ENCODE measurements at places on chromosomes 1 and 21.

DNA sequence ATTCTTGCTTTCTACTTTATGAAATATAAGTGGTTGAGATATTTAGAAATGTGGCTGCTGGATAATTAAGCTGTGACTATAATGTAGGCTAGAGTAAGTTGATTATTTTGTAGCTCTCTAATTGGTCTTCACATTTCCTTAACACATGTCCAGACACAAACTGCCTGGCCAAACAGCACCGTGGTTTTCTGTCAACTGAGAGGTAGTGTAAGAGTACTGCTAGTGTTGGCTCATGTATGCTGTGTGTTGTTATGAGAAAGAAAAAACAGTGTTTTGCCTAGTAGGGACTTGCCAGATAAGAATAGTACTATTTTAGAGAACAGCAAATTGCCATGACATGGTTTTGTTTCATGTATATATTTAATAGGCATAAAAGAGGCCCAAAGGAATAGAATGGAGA lies 37.1 kb downstream of the TMED5 start:
- DNase-seq, result no peak

DNA sequence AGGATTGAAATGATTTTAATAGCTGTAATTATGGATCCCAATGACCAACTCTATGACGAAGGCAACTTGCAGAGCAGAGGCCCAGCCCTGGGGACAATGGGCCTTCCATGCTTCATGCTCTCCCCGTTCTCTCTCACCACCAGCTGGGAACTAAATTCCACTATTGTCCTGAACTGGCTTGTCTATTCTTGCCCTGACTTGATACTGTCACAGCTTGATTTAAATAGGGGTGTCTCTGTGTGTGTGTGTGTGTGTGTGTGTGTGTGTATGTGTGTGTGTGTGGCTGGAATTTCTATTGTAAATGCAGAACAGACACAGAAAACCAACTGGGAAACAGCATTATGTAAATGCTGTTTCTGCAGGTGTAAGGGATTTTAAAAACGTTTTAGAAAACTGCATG lies 57.0 kb downstream of the SLC22A15 start:
- DNase-seq, result no peak

DNA sequence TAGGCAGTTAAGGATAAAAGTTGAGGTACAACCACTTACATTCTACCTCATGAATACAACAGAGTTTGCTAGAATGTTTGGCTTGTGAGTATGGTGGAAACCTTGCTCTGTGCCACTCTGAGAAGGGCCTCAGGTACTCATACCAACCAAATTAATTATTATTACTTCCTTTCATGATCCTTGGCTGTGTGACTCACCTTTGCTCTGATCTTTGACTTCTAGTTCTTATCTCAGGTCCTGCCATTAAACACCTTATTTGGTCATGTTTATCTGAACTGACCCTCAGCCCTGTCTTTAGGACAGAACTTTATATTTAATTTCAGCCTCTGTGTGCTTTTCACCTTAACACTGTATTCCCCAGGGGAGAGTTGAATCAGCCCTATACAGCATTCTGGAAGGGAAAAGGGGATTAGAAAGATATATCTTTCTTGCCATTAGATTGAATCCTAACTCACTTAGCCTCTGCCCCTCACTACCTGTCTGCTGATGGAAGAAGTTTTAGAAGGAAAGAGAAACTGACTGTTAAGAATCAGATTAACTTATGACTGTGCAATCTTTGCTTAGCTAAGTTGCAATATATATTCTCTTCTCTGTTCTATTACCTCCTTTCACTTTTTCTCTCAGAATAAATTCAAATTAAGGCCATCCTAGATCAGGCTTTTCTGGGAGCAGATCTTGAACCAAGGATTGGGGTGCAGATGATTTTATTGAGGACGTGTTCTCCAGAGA lies 260.4 kb upstream of the DPYD start:
- DNase-seq, result no peak

GRCh38 chr1:187185389-187185788 lies 356.6 kb downstream of the PLA2G4A start:
- no peak for DNase-seq

GRCh38 chr1:26839339-26839722 lies 12.8 kb downstream of the ZDHHC18 start:
- no peak for DNase-seq

GRCh38 chr21:32566741-32567389 lies 18.5 kb downstream of the TCP10L start:
- DNase-seq, result no peak

- DNase-seq, result no peak
These were observed 21.4 kb upstream of the PADI1 start for GRCh38 chr1:17183388-17184160.

- no peak for DNase-seq
These were observed 36.8 kb upstream of the COL6A2 start for GRCh38 chr21:46061063-46061462.

DNA sequence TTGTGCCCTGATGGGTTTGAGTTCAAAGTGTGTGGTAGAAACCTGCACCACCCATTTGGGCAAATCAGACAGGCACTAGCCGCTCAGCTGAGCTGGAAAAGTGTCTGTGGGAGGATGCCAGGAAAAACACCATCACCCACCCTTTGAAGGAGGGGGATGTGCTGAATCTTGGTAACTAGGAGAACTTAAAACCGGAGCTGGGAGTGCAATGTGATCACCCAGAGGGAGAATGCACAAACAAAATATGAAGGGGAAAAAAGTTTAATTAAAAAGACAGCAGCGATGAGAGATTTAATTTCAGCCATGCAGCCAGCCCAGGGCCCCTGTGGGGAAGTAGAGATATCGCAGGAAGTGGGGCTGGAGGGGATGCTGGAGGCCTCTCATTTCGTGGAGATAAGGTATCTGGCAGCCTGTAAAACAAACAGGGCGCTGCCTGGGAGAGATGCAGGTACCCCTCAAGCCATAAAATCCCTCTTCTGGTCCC lies 86.8 kb upstream of the BCAR3 start:
- DNase-seq, result no peak

DNA sequence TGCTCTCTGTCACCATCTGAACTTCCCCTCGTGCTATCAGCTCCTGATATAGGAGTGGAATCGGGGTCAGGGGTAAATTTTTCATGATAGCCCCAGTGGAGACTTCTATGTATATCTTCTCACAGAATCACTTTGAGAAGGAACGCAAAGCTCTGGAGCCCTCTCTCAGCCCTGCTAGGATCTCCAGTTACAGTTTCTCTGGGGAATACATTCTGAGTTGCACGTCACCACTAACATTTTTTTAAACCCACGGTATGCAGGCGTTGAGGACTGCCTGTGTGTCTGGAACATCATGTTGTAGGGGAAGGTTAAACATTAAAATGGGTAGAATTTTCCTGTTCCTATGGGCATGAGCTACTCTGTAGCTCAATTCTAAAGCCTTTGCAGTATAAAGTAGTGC lies 116.4 kb upstream of the FAM78B start:
- no peak for DNase-seq

DNA sequence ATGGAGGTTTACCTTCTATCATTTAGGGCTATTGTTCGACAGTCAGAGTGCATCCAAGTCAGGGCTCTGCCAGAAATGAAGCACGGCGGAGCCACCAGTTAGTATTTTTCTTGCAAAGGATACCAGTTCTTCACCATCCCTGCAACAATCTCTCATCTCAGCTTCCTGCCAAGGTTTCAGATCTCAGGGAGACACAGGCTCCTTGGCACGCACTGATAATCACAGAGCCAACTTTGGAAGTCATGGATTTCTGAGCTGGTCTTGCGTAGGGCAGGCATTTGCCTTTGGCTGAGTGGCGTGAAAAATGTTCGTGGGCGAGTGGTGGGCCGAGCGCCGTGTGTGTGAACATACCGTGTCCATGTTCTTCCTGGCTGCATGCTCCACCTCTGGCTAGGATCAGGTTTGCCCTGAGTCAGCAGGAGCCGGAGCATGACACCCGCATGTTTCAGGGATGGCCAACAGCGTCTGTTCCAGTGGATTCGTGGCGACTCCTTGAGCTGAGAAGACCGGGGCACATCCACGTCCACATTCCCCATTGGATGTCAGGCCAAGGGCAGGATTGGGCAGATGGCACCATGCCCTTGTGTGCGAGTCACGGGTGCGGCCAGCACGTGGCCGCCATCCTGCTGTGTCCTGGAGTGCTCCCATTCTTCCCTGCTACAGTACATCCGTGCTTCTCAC lies 118.5 kb upstream of the C1orf174 start:
- no peak for DNase-seq

DNA sequence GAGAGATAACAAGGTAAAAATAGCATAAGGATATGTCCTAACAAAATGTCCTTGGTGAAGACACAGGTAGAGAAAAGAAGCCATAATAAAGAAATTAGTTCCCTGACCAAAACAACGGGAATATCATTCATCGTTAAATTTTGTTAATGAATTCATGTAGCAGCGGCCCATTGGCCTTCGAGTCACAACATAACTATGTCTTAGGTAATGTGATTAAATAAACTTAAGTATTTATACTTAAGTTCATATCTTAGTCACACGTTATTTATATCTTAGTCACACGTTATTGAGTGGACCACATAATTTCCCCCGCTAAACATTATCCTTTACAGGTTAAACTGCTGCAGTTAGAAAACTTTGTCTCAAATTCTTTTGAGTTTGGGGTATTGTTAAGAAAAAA lies 1.2 kb downstream of the NEXN start:
- no peak for DNase-seq

GRCh38 chr1:39835935-39836594 lies 47.2 kb downstream of the TRIT1 start:
- no peak for DNase-seq

GRCh38 chr1:242455052-242455361 lies 69.5 kb downstream of the PLD5 start:
- DNase-seq, result no peak

- DNase-seq, result no peak
These were observed 96.7 kb downstream of the ZP4 start for GRCh38 chr1:237794071-237794470.

DNA sequence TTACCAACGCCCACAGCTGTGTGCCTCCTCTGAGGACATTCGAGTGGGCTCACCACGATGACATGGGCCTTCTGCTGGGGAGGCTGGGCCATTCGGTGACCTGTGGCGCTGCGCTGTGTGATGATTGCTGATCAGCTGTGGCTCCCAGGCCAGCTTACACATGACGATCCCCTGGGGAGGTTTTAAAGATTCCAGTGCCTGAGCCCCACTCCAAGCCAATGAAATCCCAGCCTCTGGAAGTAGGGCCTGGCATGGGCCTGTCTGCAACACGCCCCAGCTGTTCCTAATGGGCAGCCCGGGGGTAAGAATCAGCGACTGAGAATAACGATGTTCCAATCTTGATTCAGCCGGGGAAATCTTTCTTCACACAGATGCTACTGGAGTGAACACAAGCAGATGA lies 153.7 kb downstream of the KCNJ6 start:
- DNase-seq, result no peak

DNA sequence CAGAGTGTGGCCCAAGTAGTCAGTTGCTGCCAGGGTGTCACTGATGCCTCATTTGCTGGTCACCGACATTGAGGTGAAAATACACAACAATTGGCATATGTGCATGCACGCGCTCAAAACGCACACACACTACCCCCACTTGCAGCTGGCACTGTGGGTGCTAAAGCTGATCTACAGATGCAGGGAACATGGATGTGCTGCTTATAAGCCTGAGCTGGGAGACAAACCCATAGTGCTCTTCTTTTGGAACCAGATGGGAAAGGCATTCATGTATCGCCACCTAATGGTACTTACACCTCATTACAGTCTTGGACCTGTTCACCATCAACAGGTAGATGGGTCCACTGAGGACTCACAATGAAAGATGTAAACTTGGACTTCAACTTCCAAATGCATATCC lies 70.3 kb upstream of the CAMK1G start:
- DNase-seq, result peak; percentile 10

DNA sequence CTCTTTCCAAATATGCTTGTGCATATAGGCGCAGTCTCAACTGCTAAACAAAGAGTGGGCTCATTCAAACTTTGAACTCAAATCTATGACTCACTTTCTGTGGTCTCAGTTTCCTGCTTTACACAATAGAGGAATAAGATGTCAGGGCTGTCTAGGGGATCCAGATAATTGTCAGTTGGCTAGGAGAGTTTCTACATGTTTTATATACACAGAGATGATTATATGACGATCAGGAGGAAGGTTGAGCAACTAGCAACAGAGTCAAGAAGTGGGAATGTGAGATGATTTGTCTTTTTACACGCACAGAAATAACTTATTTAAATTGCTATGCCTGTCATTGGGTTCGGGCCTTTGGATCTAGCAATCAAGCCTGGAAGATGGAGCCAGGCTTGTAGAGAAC lies 299.4 kb upstream of the LYPLAL1 start:
- no peak for DNase-seq

GRCh38 chr1:119133987-119134386 lies 6.5 kb downstream of the WARS2 start:
- no peak for DNase-seq

- no peak for DNase-seq
These were observed 738 bp upstream of the CDC42BPA start for GRCh38 chr1:227318853-227319607.

GRCh38 chr1:205578780-205579571 lies 52.8 kb downstream of the ELK4 start:
- DNase-seq, result no peak

- DNase-seq, result no peak
These were observed 53.2 kb upstream of the C1orf87 start for GRCh38 chr1:60126723-60127122.

DNA sequence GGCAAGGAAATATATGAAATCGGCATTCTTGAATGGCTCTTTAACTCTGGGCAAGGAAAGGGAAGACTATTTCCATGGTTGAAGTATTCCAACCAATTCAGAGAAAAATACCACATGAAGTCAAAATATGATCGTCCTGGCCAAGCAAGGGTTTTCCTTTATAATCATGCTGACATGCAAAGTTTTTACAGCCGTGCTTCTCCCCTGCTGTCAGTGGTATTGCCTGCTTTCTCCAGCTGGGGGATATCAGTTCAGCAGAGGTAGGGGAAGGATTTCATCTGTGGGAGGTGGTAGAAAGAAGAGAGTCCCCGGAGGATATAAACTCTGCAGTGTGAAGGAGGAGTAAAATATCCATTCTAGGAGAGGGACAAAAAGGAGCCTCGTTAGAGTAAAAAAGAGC lies 322.8 kb downstream of the PAPPA2 start:
- DNase-seq, result no peak

- no peak for DNase-seq
These were observed 26.7 kb upstream of the A3GALT2 start for GRCh38 chr1:33347650-33347992.

GRCh38 chr21:42640486-42640885 lies 12.9 kb upstream of the PDE9A start:
- no peak for DNase-seq

DNA sequence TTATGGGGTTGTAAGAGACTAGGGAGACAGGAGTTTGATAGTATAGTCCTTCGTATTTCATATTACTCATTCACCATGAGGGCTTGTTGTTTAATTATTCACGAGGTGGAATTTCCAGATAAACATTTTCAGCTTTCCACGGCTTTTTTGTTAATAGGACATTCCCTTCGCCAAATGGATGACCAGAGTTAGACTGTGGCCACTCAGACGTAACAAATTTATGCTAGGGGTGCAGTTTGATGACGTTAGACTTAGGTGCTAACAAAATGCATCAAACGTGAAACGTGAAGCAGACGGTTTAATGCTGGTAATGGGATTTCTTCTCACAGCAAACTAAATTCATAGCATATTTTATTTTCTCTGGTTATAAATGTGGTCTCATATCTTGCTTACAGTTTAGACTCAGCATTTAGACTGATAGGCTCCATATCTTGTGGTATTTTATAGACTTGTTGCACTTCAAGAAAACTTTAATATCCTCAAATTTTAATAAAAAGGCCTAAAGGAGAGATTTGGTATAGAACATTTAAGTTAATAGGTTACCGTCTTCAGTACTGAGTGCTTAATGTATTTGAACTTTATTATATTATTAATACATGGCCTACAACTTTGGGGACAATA lies 2.3 kb downstream of the DHX9 start:
- no peak for DNase-seq

GRCh38 chr1:206012086-206012859 lies 9.1 kb upstream of the RAB7B start:
- DNase-seq, result no peak
